ENCODE measurements at places on chromosomes 11 and 22.

DNA sequence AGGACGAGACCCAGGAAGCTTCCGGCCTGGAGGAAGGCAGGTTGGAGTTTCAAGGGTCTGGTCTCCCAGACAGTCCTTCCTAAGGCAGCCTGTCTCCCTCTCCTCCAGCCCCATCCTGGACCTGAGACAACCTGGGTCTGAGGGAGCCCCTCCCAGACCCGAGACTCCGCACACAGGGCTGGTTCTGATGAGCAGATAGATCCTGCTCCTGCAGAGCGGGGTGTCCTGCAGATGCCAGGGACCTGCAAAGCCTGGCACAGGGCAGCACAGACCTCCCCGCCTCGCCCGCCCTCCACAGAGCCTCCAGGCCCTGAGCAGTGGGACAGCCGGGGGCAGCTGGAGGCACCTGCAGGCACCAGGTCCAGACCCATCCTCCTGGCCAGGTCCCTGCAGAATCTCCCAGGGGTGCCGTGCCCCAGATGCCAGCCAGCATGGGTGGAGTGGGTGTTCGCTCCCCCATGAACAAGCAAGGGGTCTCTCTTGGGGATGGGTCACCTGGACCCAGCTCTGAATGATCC lies 7.8 kb downstream of the PIM3 start:
- DNase-seq, result no peak

- DNase-seq, result no peak
Measured at GRCh38 chr22:46977656-46978343, 215.3 kb downstream of the TBC1D22A start.

GRCh38 chr11:114819028-114819427 lies 140.7 kb downstream of the NXPE2 start:
- peak; percentile 7 for DNase-seq

DNA sequence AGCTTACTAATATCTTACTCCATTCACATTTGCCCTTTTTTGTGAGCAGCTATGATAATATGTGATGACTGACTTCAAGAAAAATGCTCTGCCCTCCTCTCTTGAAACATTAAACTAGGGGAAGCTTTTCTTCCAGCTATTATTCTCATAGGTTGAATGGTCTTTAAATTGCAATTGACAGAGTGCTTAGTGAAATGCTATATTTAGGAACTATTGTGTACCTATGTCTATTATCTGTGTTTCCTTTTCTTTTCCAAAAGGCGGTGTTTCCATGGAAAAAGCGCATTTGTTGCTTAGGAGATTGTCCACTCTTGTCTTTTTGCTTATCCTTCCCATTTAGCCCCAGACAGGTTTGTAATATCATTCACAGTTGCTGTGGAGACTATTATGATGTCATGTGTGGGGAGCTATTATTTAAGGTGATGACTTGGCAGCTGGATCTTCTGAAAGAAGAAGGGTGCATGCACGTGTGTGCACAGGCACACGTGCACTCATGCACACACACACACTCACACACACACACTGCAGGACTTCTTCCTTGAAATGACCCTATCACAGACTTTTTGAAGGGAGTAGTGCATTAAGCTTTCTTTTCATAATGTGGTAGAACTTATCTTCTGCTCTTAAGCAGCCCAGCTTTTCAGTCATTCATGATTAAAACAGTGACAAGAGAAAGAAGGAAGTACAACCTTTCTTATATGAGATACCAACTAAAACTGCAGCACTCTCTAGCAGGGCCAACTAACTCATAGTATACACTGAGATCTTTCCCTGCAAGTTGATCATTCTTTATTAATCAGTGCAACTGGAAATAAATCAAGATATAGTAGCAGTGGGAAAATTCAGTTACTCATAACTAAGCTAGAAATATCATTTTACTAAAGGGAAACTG lies 340.8 kb upstream of the MTNR1B start:
- no peak for DNase-seq

DNA sequence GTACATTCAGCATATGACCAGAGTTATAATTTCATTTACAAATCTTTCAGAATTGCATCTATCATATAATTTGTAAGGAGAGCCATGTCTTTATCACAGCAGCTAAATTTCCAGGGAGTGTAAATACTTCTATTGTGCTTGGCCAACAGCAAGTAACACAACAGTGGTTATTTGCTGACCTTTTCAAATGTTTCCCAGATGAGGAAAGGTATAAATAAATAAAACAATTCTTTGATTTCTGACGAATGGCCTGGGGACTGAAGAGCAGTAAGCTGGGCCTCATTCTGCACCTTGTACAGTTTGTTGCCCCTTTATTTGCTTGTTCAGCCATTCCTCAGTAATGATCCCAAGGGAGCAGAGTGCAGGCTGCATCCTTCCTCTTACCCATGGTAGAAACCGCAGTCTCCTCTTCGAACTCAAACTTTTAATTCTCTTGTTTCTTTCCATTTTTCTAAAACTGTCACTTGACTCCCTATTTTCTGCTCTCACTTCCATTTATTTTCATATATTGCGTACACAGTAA lies 132.8 kb downstream of the DDX10 start:
- DNase-seq, result no peak

GRCh38 chr11:72704028-72704782 lies 30.0 kb upstream of the PDE2A start:
- DNase-seq, result peak; percentile 16

All from fibroblast of mammary gland (primary cell).